ENCODE measurements at places on chromosomes 5 and 9. TPM values are rescaled to one million over a fixed set of nuclear protein-coding genes. Genes with fewer than 3 reads are reported as not detected.

The PCDHGA11 gene
- total RNA-seq = 6.0 TPM

DNA sequence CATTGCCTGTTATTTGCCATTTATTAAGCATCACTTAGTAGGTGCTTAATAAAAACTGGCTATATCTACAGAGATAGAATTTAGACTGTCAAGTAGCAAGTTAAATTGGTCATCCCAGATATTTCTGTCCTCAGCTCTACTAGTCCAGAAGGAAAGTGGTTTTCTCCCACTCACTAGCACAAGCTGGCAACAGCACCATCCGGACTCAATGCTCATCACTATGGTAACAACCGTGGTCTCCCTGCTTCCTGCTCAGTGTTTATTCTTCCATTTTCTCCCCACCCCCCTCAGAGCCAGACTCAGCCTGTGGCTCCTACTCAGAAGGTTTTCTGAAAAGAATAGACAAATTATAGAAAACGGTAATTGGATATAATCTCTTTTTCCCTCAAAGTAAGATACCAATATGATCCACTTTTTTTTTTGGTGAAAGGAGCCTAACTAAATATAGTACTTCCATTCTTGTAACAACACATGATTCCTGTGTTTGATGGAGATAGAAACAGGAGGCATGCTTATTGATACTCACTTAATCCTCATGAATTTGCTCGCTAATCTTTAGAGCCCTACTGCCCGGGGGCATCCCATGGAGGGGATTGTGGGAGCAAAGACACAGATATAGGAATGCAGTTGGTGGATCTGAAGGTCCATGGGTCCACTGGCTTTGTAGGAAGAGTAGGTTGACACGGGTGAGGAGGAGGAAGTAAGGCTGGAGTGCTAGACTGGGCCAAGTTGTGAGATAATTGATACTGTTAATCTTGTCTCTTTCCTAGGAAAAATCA is 191.4 kb downstream of the MAN2A1 start:
- no peaks in the 10 kb centered on the region for H3K36me3 ChIP-seq
- DNase-seq = no peak
- H3K4me1 ChIP-seq = no peaks in the 10 kb centered on the region
- H3K27ac ChIP-seq = no peak overlapping the region
- H3K4me3 ChIP-seq = no peak overlapping the region

GRCh38 chr5:44679214-44679613 is 129.5 kb upstream of the MRPS30 start:
- no peak overlapping the region for H3K4me3 ChIP-seq
- DNase-seq = no peak
- no peak overlapping the region for H3K27ac ChIP-seq

The CD180 gene
- total RNA-seq = not detected

- peaks cover 8% of the 10 kb centered on the region for H3K4me1 ChIP-seq
- H3K4me3 ChIP-seq = no peak overlapping the region
- peaks cover 33% of the 10 kb centered on the region for H3K27me3 ChIP-seq
- no peak overlapping the region for H3K27ac ChIP-seq
- H3K36me3 ChIP-seq = no peaks in the 10 kb centered on the region
- DNase-seq = no peak
Measured at GRCh38 chr9:127746959-127747569, 12.0 kb upstream of the TOR2A start.

Measured in mesothelial cell of epicardium (in vitro differentiated cells).